CD4-positive, alpha-beta T cell treated with Interleukin-4 for 1 hour (primary cell): ENCODE measurements at places on chromosomes 7 and 10.

GRCh38 chr7:27106181-27106900 is 3.9 kb upstream of the HOXA2 start:
- no peak for DNase-seq

GRCh38 chr7:19121977-19122588 is 4.6 kb upstream of the TWIST1 start:
- no peak for DNase-seq

DNA sequence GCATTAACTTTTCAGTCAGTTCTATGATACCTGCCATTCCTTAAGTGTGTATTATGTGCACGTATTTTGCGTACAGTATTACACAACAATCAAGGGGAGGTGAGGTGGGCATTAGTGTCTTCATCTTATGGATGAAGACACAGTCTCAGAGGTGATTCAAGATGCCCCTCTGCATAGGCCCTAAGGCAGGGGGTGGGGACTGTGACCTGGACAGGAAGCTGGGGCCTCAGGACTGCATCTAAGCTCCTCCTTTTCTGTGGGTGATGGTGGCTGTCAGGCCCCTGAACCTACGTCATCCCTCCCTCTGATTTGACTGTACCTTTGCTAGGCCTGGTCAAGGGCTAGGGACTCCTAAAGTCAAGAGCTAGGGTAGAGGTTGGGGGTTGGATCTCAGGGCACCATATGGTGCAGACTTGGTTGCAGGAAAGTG is 38.9 kb downstream of the HK1 start:
- peak; percentile 7 for DNase-seq

GRCh38 chr7:148708026-148708885 is 9.6 kb downstream of the CUL1 start:
- no peak for DNase-seq

DNA sequence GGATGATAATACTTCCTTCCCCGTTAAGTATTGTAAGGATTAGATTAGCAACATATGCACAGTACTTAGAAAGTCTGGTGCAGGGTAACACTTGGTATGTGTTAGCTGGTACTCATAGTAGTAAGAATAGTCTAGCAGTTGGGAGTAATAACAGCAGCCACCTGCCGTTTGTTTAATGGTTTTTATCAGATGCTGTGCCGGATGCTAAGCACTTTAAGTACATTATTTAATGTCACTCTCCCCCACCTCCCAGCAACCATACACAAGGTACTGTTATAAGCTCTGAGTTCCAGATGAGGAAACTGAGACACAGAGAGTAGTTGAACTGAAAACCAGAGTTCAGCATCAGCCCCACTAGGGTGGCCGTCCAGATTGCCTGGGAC is 60.1 kb downstream of the ZMIZ1 start:
- no peak for DNase-seq

DNA sequence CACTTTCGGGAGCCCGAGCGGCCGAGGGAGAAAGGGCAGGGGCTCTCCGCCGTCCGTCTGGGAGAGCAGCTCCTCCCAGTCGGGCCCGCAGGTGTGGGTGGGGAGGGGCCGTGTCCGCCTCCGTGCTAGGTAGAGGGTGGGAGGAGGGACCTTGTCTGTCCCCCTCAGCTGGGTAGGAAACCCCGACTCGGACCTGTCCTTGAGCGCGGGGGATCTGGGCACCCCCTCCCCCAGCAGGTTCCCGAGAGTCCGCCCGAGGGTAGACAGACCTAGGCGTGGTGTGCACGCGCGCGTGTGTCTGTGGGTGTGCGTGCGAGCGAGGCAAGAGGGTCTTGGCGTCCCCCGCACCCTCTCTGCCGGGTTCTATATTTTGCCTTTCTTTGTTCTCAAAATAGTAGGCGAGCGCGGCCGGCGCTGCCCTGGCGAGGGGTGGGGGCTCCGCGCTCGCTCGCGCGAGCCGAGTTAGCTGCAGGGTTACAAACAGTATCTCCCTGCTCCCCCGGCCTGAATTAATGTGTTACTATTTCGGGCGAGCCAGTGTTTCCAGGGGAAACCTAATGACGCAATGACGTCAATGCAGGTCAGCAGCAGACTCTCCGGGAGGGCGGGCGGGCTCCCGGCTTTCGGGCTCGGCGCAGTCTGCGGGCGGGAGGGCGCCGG is 73.9 kb upstream of the LEP start:
- DNase-seq, result peak; percentile 25

- DNase-seq, result no peak
Observed at GRCh38 chr10:43013065-43013464, 63.8 kb upstream of the RET start.

- no peak for DNase-seq
Observed at GRCh38 chr10:122279725-122280141, 8.6 kb downstream of the BTBD16 start.

GRCh38 chr10:31774299-31774900 is 154.2 kb downstream of the ARHGAP12 start:
- no peak for DNase-seq

DNA sequence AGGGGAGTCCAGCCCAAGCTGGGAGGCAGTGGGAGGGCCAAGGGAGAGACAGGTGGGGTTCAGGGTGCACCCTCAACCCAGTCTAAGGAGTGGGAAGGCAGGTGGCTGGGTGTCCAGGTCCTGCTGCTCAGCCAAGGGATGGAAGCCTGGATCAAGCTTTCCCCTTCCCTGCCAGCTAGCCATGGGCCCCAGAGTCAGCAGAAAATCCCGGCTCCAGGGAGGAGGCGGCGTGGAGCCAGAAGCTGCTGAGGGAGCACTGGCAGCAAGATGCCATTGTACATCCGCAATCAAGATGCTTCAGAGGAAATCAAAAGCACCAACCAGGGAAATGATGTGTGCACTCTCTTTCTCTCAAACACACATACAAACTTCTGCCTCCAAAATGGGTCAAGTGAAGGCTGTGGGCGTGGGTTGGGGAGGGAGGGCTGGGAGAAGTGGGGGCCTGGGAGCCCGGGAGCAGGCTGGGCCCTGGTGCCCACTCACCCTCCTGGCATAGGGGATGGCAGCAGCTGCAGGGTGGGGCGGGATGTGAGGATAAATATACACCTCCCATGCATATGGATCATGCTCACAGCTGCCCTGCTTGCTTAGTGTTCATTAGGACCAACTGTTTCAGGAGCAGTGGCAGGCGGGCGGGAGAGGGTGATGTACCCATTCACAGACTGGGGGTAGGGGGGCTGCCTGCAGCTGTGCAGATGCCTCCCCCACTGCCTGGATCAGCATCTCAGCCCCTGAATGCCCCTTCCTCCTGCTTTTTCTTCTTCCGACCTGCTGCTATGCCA is 24.2 kb downstream of the TRIM8 start:
- no peak for DNase-seq

DNA sequence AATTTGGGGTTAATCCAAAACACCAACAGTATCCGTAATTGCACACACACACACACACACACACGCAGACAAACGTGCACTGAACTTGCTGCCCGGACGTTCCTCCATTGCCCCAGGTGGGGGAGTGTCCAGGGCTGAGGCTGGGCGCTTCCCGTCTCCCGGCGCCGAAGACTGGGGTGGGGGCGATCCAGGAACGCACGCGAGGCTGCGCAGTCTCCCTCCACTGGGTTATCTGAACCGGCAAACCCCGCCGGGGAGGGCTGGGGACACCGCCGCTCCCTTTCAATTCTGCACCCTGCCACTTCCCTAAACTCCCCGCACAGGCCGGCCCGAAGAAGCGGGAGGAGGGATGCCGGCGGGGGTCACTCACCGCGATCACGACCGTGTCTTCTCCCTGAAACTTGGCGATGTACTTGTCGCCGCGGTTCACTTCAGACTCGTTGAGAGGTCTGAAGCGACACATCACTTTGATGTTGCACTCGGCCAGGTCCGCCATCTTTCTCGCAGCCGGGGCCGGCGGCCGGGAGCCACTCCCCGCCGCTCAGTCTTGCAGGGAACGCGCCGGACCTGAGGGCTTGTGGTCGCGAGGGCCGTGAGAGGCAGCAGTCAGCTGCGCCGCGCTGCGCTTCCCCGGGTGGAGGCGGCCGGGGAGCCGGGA is 618 bp downstream of the KIF5B start:
- DNase-seq, result peak; percentile 67

GRCh38 chr7:69129951-69130350 is 468.3 kb upstream of the AUTS2 start:
- DNase-seq, result no peak

DNA sequence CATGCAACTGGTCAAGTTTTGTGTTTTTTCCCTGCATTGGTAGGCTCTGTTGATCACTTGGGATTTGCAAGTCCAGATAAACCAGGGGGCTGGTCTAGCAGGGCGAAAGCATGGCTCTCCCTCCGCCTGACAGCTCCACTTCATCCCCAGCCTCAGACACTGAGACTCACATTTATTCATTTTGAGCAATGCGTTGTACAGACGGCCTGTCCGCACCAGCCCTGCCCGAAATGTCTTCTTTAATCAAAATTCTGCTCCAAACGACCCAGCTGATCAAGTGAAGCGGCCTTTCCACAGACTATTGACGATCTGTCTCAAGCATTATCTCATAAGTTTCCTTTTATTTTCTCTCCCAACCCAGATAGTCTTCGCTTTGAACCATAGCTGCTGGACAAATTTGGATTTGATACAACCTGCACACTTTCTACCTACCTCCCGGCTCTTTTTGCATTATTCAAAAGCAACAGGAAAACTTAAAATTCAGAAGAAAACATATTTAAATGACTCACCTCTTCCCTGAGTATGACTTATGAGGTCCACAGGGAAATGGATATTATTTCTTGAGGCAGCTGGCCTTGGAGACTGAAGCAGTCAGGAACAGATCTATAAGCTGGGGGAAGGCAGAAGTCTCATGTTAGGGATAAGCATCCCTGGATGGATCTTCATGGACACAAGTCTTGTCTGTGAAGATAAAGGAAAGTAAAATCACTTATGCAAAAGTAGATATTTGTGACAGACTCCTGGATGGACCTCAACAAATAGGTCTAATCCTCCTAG is 498.9 kb upstream of the MGMT start:
- no peak for DNase-seq

DNA sequence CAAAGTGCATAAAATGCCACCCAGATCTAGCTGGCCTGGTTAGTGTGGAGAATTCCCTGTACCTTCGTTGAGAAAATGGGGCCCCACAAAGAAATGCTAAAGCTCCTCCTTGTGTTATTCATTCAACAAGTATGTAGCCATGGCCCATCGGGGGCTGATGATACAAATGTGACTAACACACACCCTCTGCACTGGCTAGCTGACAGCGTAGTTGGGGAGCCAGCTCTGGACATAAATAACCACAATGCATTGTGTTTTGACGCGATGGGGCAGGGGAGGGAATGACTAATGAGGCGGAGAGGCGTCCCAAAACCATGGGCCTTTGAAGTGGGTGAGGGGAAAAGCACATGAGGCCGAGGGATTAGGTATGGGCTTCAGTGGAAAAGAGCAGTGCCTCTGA is 28.2 kb upstream of the ASL start:
- no peak for DNase-seq

GRCh38 chr10:120657371-120657770 is 193.8 kb upstream of the WDR11 start:
- no peak for DNase-seq

- no peak for DNase-seq
Observed at GRCh38 chr7:129295015-129295423, 70.2 kb downstream of the AHCYL2 start.

- DNase-seq, result no peak
Observed at GRCh38 chr7:134798155-134798554, 18.7 kb downstream of the CALD1 start.

DNA sequence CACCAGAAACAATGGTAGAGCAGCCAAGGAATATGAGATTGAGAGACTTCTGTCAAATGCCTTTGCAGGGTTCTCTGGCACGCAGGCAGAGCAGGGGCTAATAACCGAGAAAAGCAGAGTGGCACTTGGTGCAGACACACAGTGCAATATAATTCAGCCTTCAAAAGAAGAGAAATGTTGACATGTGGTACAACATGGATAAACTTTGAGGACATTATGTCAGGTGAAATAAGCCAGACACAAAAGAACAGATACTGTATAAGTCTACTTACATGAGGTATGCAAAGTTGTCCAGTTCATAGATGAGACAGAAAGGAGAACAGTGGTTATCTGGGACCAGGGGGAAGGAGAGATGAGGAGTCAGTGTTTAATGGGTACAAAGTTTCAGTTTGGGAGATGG is 41.8 kb downstream of the ITIH5 start:
- DNase-seq, result no peak
